ENCODE measurements at places on chromosomes 1 and 21.

DNA sequence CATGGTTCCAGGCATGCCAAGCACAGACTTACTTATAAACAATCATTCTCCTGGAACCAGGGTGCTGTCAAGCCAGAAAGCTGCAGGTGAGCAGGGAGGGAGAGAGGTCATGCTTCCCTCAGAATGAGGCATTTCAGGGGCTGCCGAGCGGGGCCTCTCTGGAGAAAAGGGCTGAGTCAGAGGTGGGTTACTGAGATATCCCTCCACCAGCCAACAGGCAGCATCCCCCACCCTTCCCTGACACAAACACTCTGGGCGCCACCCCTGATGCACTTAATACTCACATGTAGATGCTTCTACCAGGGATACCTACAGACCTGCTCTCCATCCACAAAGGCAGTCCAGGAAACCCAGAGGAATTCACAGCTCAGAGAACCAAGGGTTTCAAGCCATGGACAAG is 13.1 kb downstream of the STK40 start:
- no peak for DNase-seq

DNA sequence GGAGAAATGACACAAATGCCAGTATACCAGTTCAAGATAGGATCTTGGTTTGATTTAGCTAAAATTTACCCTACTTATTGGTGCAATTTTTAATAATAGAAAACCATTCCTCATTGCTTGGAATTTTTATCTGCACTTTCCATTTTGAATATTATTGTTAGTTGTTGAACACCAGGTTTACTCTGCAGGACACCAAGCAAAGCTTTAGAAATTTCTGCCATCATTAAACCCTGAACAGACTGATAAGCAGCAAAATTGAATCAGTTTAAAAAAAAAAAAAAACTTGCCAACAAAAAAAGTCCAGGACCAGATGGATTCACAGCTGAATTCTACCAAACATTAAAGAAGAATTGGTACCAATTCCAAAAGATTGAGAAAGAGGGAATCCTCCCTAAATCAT is 71.5 kb downstream of the POU2F1 start:
- no peak for DNase-seq

GRCh38 chr1:161940866-161941591 is 82.6 kb downstream of the OLFML2B start:
- DNase-seq = no peak

DNA sequence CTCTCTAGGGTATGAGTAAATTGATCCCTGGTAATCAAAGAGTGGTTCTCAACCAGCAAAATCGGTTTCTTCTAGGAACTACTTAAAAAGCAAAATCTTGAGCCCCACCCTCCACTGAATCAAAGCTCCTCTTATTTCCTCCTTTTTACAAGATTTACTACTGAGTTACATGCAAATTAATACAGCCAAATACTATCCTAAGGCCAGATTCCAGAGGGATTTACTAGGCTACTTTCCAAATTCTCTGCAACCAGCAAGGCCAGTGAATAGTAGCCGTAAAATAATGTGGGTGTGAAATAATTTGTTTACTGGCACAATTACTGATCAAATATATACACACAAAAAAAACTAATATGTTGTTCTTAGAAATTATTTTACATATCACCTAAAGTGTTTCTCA is 1583.8 kb downstream of the NCAM2 start:
- no peak for DNase-seq

GRCh38 chr1:17596651-17597509 is 57.4 kb downstream of the ARHGEF10L start:
- no peak for DNase-seq

- DNase-seq = no peak
These were observed 1.1 kb upstream of the LMNA start for GRCh38 chr1:156113282-156113950.

- no peak for DNase-seq
These were observed 96.6 kb downstream of the ASTN1 start for GRCh38 chr1:177067752-177068410.

GRCh38 chr1:219415433-219415832 is 197.5 kb downstream of the ZC3H11B start:
- DNase-seq = no peak

- no peak for DNase-seq
These were observed 260.8 kb downstream of the GPATCH2 start for GRCh38 chr1:217369996-217370551.

DNA sequence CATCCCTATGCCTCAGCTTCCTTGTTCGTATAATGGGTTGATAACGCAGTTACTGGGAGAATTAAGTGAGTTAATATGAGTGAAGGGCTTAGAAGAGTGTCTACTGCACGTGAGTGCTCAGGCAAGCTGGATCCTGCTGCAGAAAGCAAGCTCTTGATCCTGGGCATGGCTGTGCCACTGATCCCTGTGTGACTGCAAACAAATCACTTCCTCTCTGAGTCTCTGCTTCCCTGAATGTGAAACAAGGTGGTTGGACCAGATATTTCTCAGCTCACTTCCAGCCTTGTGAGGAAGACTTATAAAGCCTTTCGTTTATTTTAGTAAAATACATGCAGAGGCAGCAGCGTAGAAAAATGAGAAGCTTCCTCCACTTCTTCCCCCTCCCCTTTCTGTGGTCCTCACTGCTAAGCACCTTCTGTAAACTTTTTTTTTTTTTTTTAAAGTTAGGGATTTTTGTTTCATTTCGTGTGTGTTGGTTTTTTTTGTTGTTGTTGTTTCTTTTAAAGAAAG is 13.8 kb downstream of the PSEN2 start:
- DNase-seq = no peak

DNA sequence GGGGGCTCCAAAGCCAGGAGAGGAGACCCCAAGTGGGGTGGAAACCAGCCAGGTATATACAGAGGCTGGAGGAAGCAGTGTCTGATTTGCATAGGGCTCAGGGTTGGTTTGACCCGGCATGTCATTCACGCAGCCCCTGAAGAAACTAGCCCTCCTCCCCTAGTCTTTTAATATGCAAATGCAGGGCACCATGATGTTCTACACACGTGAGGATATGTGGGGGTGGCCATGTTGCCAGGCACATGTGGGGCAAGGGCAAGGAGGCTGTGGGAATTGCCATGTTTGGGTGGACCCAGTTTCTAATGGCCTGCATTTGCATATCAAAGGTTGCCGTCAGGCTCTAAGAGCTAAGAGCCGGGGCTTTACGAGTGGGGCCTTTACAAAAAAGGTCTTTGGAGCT is 12.0 kb upstream of the RHOU start:
- no peak for DNase-seq

DNA sequence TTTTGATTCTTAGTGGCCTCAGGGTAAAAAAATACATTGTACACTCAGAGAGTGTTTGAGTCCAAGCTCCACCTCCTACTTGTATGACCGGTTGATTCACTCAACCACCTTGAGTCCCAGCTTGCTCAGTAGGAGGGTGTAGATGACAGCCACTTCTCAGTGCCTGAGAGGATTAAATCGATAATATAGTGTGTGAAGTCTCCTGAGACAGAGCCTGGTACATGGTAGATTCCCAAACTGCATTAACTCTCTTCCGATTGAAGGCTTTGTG is 38.4 kb downstream of the NCMAP start:
- no peak for DNase-seq

DNA sequence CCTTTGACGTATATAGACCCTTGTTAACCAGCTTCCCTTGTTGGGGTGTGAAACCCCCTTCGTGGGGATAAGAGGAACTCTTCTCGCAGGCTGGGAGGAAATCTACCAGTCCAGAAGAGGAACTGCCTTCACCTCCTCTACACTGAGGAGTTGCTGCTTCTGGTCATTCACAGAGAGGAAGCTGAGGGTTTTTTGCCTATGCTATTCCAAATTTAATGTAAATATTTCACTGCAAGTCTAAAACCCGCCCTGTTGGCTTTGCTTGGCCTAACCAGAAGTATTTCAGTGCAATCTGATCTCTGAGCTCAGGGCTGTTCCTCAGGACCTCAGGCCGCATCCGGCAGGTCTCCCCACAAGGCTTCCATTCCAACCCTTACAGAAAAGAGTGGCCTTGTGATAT is 150.1 kb downstream of the HIVEP3 start:
- DNase-seq = no peak

All from astrocyte of the cerebellum (primary cell).